A549 treated with CORT108297 at 1 μM for 4 hours (cell line): ENCODE measurements at places on chromosomes 3 and 15. TPM values are rescaled to one million over a fixed set of nuclear protein-coding genes. Genes with fewer than 3 reads are reported as not detected.

The PPP1R14D gene
- total RNA-seq, result 0.10 to 0.28 TPM in 2 of 5 replicates, not detected in the others

The ULK4 gene
- 4.5 to 9.7 TPM (median 4.9 TPM) in 5 replicates for total RNA-seq

The ATP13A3 gene
- total RNA-seq, result 25.3 to 39.8 TPM (median 36.2 TPM) in 5 replicates

The ROPN1 gene
- total RNA-seq, result not detected in 5 replicates

The ITGB5 gene
- 350 to 465 TPM (median 432 TPM) in 5 replicates for total RNA-seq

The IGSF11 gene
- 3.0 to 6.1 TPM (median 5.6 TPM) in 5 replicates for total RNA-seq

The MEGF11 gene
- total RNA-seq, result 0.20 to 0.74 TPM (median 0.46 TPM) in 5 replicates

The TUSC7 gene
- not detected in 5 replicates for total RNA-seq

The PRICKLE2 gene
- 1.9 to 2.3 TPM (median 2.0 TPM) in 5 replicates for total RNA-seq

The DHFR2 gene
- total RNA-seq, result 2.9 to 4.5 TPM (median 3.6 TPM) in 5 replicates

The FBXW12 gene
- total RNA-seq, result not detected in 5 replicates

The SGO1 gene
- 13.8 to 19.7 TPM (median 15.3 TPM) in 5 replicates for total RNA-seq

The AHSG gene
- 0.05 to 0.09 TPM in 2 of 5 replicates, not detected in the others for total RNA-seq

The OXSR1 gene
- 24.7 to 37.4 TPM (median 31.9 TPM) in 5 replicates for total RNA-seq

The ZPLD1 gene
- 0.03 to 0.07 TPM (median 0.05 TPM) in 4 of 5 replicates, not detected in the other for total RNA-seq

The SERINC4 gene
- total RNA-seq, result 0.05 to 0.12 TPM (median 0.06 TPM) in 4 of 5 replicates, not detected in the other

The GPR62 gene
- not detected in 5 replicates for total RNA-seq

The IGF2BP2 gene
- total RNA-seq, result 8.6 to 11.4 TPM (median 11.2 TPM) in 5 replicates

The MKRN2 gene
- 23.3 to 26.6 TPM (median 25.8 TPM) in 5 replicates for total RNA-seq

The ZBBX gene
- not detected in 5 replicates for total RNA-seq

The CAND2 gene
- total RNA-seq, result 0.31 to 0.50 TPM (median 0.46 TPM) in 5 replicates

The PLA2G4D gene
- 0.03 TPM in 1 of 5 replicates, not detected in the others for total RNA-seq

The CHRM5 gene
- 0.02 TPM in 3 of 5 replicates, not detected in the others for total RNA-seq

The COL6A6 gene
- total RNA-seq, result not detected in 5 replicates

The RETNLB gene
- not detected in 5 replicates for total RNA-seq

The RARB gene
- 5.5 to 10.8 TPM (median 10.4 TPM) in 5 replicates for total RNA-seq

The GOLGA6C gene
- total RNA-seq, result 0.05 TPM in 1 of 5 replicates, not detected in the others

The CDC25A gene
- total RNA-seq, result 8.2 to 10.5 TPM (median 9.5 TPM) in 5 replicates

The TRIM42 gene
- total RNA-seq, result not detected in 5 replicates

The SQOR gene
- 70.1 to 75.4 TPM (median 73.4 TPM) in 5 replicates for total RNA-seq

The HMCES gene
- 40.3 to 45.2 TPM (median 45.0 TPM) in 5 replicates for total RNA-seq

The SAMMSON gene
- not detected in 5 replicates for total RNA-seq

The CFAP100 gene
- total RNA-seq, result not detected in 5 replicates

The SCAANT1 gene
- total RNA-seq, result not detected in 5 replicates

The CFAP92 gene
- 0.06 TPM in 1 of 5 replicates, not detected in the others for total RNA-seq

The GNL3 gene
- total RNA-seq, result 91.2 to 148 TPM (median 94.3 TPM) in 5 replicates

The B3GALNT1 gene
- total RNA-seq, result 0.05 to 0.12 TPM (median 0.08 TPM) in 4 of 5 replicates, not detected in the other

The PAQR9 gene
- 3.0 to 3.7 TPM (median 3.2 TPM) in 5 replicates for total RNA-seq

The SLC24A5 gene
- total RNA-seq, result not detected in 5 replicates

The GCNT3 gene
- 143 to 183 TPM (median 156 TPM) in 5 replicates for total RNA-seq

The ATP6V1A gene
- 17.1 to 21.4 TPM (median 18.5 TPM) in 5 replicates for total RNA-seq

The NR1I2 gene
- not detected in 5 replicates for total RNA-seq
